ENCODE measurements at places on chromosomes 11 and 22.

DNA sequence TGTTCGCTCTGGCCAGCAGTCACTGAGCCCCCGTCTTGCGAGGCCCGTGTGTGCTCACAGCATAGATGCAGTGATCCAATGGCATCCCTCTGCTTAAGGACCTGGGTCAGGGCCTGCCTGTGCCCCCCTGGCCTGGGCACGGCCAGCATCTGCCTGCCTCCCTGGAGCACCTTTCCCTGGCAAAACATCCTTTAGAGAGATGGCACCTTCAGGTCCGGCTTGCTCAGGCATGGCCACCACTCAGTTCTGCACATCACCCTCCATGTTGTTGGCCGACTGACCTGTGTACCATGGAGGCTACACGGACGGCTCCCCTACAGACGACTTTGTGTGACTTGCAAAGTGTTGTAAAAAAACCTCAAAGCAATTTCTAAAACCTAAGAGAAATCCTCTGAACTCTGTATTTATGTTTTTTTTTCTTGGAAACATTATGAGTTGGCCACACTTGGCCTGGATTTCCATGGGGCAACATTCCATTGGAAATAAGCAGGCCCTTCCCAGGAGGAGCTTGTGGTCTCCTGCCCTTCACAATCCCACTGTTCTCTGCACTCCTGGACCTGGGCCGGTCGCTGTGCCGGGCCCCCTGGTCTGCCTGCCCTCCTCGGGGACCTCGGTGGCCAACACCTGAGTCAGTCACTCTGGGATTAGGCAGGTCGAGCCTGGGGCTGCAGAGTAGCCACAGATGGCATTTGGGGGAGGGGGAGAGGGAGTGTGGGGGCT, 592.4 kb downstream of the TBC1D22A start:
- no peak for DNase-seq

DNA sequence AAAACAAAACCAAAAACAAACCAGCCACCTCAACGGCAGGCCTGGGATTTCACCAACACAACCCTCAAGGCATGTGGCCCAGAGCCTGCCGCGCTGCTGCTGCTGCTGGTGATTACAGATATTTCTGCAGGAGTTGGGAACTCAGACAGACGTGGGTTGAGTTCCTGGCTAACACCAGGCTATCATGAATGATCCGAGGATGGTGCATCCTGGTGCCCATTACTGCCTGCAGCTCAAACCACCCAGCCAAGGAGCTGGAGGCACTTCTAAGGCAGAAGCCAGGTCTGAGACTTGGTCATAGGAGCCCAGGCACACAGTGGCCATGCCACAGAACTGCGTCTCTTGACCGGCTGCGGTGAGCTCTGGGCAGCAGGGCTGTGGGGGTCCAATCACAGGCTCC, 151.8 kb downstream of the MPPED1 start:
- DNase-seq: no peak

GRCh38 chr11:112652786-112653390, 308.3 kb upstream of the NCAM1 start:
- DNase-seq: no peak

DNA sequence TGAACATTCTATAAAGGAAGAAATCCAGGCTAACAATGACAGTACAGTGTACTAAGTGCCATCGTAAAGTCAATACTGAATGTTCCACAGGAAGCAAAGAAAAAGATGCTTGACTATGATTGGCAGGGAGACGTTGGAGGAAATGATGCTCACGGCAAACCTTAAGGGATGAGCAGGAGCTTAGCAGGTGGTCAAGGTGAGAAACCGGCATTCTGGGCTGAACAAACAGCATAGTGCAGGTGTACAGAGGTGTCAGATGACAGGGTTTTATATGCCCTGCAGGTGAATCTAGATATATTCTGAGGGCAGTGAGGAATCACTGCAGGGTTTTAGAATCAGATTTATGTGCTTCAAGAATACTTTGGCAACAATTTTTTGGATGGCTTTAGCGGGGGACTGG, 85.3 kb upstream of the HEPHL1 start:
- DNase-seq: peak; percentile 76

DNA sequence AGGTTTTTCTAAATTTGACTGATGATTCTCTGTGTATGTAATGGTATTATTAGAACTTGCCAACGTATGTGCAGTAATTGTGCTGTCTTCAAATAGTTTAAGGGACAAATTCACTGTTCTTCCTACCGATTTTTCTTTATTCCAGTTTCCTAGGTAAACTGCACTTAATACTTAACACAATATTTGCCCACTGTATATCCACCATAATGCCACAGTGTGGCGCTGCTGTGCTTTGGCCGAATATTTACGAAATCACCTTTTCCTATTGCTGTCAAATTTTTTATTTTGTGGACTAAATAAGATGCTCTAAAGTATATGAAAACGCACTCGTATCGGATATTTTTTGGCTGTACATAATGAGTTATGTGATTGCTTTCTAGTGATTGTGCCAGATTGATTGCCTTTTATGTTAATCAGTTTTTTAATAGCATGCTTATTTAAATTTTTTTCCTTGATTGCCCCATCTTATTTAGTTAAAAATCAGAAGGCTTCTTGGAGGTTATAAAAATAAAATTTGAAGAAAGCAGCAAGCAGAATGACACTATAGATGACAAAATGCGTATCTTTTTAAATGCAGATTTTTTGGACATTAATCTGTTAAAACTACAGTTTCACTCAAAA, 10.5 kb downstream of the AASDHPPT start:
- DNase-seq: peak; percentile 18

DNA sequence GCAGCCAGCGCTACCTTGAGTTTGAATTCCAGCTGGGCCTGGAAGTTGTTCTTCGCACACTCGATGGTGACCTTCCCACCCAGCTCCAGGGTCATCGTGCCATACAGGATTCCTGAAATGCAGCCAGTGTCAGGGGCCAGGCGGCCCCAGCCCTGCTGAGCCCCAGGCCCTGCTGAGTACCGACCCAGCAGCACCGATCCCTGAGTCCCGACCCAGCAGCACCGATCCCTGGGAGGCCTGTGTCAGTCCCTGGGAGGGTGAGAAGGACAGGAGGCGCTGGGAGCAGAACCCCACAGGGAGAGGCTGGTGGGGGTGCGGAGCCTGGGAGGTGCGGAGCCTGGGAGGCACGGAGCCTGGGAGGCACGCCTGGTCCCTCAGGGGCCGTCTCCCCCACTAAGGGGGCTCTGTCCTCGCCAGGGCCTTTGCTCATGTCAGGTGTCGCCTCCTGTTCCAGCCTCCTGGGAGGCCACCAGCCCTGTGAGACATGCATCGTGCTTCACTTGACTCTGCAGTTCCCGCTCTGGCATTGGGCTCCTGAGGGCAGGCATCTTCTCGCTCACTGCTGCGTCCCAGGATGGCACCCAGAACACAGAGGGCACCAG, 37.1 kb upstream of the CARS1 start:
- DNase-seq: no peak

GRCh38 chr11:27285761-27286160, 77.3 kb downstream of the CCDC34 start:
- no peak for DNase-seq

DNA sequence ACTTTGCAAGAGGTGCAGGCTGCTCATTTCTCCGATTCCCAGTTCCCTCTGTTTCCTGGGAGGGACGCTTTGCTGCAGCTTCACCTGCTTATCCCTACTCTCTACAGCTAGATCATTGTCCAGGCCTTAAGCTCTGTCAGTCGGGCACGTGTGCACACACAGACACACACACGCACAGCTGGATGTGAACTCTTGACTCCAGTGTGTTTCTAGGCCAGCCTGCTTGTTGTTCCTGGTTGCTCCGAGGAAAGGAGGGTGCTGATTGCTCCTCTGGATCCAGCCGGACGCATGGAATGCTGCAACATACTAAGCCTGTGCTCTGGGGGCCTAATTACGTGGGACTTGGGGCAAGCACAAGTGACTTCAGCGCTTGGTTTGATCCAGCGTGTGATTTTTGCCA, 19.7 kb downstream of the ZNRF3 start:
- DNase-seq: no peak

- no peak for DNase-seq
Observed at GRCh38 chr22:45888221-45889092, 88.5 kb downstream of the WNT7B start.

DNA sequence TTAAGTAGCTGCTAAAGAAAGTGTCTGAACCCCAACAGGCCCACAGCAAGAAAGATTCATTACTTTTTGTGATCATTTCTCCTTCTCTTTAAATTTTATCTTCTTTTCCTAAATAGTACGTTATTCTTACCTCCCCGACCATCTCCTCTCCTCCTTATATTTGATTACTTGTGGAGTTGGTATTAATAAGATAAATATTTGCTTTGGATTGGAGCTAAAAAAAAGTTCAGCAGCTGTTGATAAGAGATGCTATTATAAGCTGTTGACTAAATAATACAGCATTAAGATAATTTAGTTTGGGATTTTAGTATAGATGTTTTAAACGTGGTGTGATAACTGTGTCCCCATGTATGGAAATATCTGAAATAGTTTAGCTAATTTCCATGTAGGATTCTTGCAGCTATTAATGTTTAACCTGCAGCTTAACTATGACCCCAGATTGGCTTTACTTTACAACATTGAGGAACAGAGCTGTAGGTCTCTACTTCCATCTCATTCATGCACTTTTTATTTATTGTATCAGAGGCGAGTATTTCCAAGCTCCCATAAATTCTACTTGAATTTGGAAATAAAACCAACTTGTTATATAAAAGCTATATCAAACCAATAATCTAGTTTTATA, 37.8 kb downstream of the ZNF143 start:
- DNase-seq: no peak

DNA sequence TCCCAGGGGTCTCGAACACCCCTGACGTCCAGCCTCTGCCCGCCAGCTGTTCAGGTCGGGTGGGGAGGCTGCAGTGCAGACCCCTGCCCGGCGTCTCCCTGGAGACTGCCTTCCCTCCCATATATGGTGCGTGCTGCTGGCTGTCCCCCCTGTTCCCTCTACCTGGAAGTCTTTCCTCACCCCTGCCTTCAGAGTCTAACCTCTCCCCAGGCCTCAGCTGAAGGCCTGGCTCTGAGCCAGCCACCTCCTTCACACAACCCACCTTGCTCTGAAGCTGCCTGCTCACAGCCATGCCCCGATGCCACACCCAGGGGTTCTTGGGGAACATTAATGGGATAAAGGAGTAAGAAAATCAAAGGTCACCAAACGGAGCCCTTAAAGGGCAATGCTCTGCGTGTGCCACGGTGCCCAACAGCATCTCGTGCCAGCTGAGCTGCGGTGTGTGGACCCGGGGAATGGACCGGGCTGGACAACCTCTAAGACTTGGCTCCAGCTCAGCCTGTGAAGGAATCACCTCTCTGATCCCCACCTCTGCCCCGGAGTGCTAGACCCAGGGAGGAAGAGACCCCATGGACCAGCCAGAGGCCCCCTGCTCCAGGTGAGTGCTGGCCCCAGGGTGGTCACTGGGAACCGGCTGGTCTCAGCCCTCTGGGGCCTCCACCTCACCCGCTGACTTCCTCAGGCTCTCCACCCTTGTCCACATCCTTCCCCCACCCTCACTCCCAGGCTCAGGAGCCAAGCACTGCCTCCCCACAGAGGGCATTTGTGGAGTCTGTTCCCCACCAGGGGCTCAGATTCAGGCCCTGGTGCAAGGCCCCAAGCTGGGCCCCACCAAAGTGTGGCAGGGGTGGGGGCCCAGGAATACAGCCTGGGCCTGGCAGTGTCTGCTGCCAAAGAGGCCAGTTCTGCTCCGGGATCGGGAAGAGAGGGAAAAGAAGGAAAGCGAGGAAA, at the start of gene NLRP6:
Gene NLRP6, plus strand, starts transcription at position 407 of the 951 bp plus-strand sequence. Its CDS starts 163 bp downstream, at position 570.
- DNase-seq: no peak

GRCh38 chr11:72227316-72228228, 3.0 kb downstream of the INPPL1 start:
- DNase-seq: no peak

DNA sequence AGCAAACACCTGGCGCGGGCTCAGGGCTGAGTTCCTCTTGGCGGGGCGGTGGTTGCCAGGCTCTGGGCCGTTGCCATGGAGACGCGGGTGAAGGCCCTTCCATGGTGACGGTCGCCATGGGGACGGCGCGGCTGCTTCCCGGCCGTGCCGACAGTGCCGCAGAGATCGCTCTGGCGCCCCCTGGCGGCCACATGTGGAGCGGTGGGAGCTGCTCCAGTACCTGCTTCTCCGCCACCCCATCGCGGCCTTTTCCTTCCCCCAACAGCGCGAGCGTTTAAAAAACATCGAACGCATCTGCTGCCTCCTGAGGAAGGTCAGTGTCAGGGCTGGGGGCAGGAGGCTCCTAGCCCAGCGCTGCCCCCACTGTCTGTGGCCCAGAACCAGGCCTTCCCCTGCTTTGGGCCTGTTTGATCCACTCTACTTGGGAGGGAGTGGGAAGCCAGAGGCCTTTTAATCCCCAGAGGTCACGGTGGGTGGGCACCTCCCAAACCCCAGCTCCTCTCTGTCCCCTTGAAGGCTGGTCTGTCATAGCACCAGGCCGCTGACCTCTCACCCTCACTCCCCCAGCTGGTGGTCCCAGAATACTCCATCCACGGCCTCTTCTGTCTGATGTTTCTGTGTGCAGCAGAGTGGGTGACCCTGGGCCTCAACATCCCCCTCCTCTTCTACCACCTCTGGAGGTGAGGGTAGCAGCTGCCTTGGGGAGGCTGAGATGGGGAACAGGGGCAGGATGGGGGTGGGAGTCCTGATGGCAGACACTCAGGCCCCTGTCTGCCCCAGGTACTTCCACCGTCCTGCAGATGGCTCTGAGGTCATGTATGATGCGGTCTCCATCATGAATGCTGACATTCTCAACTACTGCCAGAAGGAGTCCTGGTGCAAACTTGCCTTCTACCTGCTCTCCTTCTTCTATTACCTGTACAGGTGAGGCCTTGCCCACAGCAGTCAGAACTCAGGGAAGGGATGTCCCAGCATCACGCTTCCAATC, 4.8 kb downstream of the CNIH2 start:
- peak; percentile 93 for DNase-seq

GRCh38 chr11:113849713-113850112, 25.7 kb downstream of the USP28 start:
- DNase-seq: no peak

- DNase-seq: no peak
Observed at GRCh38 chr11:86809561-86809960, 9.2 kb downstream of the PRSS23 start.

DNA sequence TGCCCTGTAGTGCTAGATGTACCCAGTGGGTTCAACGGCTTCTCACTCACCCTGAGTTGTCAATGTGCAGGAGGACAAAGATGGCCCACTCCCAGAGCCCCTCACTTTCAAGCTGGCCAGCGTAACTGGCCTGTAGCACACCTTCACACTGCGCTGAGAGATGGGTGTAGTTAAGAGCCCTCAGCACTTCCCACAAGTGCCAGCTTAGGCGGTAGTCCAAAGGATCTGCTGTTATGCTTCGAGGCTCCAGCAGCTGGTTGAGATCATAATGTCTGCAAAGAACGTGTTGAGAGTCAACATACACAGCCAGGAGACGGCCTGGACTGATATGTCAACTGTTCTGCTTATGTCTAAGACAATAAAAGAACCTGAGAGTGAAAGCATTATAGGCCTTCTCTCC, 14.7 kb upstream of the CHRNA10 start:
- DNase-seq: no peak

All from NCI-H748 treated with DMSO at 0.1 percent for 48 hours (cell line).